Activated CD4-positive, alpha-beta memory T cell treated with anti-CD3 and anti-CD28 coated beads for 36 hours (primary cell): ENCODE measurements at places on chromosomes 6 and 20. TPM values are rescaled to one million over a fixed set of nuclear protein-coding genes. Genes with fewer than 3 reads are reported as not detected.

- peaks cover 7% of the 10 kb centered on the region for H3K4me1 ChIP-seq
- H3K27me3 ChIP-seq, result no peaks in the 10 kb centered on the region
- no peak for DNase-seq
- no peak overlapping the region for H3K4me3 ChIP-seq
- H3K36me3 ChIP-seq, result peaks cover 2% of the 10 kb centered on the region
- no peak overlapping the region for H3K27ac ChIP-seq
Measured at GRCh38 chr20:18702736-18703135, 110.8 kb upstream of the SCP2D1 start.

DNA sequence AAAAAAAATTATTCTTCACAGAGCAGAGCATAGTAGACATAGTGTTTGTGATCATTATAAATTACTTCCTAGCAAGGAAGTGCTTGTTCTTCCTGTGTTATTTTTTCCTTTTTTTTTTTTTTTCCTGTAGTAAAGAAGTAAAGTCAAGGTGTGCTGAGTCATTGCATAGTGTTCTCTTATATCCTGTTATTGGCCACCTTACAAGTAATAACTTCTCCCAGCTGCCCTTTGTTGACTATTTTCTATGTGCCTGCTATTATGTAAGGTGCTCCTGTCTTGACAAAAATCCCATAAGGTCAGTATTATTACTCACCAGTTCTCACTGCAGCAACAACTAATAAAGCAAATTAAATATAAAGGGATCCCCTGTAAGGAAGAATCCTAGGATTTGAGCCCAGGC, 195.3 kb downstream of the GJA1 start:
- no peak for DNase-seq
- no peak overlapping the region for H3K27ac ChIP-seq
- H3K4me1 ChIP-seq, result no peaks in the 10 kb centered on the region
- H3K27me3 ChIP-seq, result no peaks in the 10 kb centered on the region
- H3K36me3 ChIP-seq, result no peaks in the 10 kb centered on the region
- H3K4me3 ChIP-seq, result no peak overlapping the region

- H3K4me1 ChIP-seq, result peaks cover 18% of the 10 kb centered on the region
- no peak overlapping the region for H3K27ac ChIP-seq
- H3K4me3 ChIP-seq, result no peak overlapping the region
Measured at GRCh38 chr20:53940907-53941545, 129.4 kb downstream of the BCAS1 start.

DNA sequence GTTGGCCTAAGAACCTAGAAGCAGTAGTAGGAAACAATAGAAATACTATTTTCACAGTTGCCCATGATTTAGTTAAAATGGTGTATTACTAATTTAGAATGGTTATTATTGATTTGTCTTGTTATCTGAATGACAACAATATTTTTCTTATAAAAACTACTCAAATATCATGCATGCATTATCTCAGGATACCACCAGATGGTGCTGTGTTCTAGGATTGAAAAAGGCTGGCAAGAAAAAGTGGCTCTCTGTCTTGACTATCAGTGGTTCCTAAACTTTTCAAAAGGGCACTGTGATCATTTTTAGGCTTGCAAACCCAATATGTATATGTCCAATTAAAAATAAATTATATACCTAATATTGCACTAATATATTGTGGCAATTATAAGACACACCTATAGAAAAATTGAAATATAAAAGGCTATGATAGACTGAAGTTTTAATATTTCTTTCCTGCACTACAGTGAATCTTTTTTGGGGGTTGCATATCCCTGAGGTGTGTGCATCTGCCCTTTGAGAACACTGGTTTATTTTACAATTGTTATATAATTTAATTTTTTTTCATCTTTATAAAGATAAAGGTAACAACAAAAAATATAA, 131.7 kb upstream of the MLIP start:
- H3K27ac ChIP-seq, result no peak overlapping the region
- peaks cover 3% of the 10 kb centered on the region for H3K27me3 ChIP-seq
- no peak overlapping the region for H3K4me3 ChIP-seq
- H3K36me3 ChIP-seq, result no peaks in the 10 kb centered on the region
- no peak for DNase-seq

DNA sequence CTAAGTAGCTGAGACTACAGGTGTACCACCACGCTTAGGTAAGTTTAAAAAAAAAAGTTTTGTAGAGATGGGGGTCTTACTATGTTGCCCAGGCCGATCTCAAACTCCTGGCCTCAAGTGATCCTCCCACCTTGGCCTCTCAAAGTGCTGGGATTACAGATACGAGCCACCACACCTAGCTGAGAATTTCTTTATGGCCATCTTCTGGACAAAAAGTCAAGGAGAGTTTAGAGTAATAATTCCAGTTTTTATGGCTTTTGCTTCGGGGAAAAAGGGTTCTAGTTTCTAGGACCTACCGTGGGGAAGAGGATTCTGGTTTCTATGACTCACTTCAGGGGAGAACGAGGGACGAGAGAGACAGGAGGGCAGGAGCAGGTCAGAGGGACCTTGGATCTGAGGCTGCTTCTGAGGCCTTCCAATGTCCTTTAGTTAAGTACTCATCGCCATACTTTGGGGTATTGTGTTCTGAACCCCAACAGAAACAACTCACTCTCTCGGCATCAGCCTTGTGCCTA, 69.3 kb upstream of the IER3 start:
- no peak for DNase-seq
- no peak overlapping the region for H3K4me3 ChIP-seq
- H3K36me3 ChIP-seq, result peaks cover 21% of the 10 kb centered on the region
- H3K27ac ChIP-seq, result peak overlapping the region; percentile 91

POM121L2 gene
- not detected for total RNA-seq

DEFB124 gene
- total RNA-seq, result not detected

DNA sequence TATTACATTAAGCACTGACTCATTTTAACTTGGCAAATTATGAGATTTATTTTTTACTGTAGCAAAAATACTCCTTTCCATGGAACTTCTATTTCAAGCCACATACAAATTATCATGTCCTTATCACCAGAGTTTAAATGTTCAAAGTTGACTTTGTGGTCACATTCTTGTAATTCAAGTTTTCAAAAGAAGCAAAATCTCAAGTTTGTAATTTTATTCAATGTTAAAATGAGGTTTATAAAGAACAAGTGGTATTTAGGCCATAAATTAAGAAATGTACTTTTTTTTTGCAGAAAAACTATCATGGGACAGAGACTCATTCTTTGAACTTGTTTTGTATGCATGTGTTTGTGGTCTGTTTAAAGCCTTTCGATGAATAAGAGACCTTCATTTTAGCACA, 811.5 kb downstream of the TENT5A start:
- H3K4me3 ChIP-seq, result no peak overlapping the region
- H3K27ac ChIP-seq, result no peak overlapping the region
- no peak for DNase-seq
- no peaks in the 10 kb centered on the region for H3K36me3 ChIP-seq

TREML2 gene
- total RNA-seq, result 7.4 TPM

MPIG6B gene
- not detected for total RNA-seq

DNA sequence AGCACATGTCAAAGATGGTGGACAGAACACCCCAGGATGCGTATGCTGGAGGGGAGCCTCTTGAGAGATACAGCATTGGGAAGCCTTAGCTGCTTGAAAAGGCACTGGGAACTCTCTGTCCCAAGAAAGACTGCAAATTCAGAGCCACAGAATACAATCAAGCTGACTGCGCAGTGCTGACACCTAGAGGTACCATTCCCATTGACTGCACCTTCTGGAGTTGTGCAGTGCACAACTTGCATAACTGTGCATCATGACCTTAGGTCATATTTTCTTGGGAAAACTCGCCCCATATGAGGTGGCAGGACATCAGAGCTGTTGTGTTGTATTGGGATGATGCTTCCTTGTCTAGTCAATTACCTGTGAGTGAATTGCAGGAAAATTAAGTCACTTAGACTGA, 646.5 kb upstream of the NOX3 start:
- H3K4me1 ChIP-seq, result peaks cover 4% of the 10 kb centered on the region
- H3K4me3 ChIP-seq, result no peak overlapping the region
- H3K36me3 ChIP-seq, result no peaks in the 10 kb centered on the region
- no peak overlapping the region for H3K27ac ChIP-seq
- no peak for DNase-seq
- no peaks in the 10 kb centered on the region for H3K27me3 ChIP-seq

RBPJL gene
- total RNA-seq, result not detected

- H3K27me3 ChIP-seq, result no peaks in the 10 kb centered on the region
- no peak overlapping the region for H3K4me3 ChIP-seq
- H3K4me1 ChIP-seq, result no peaks in the 10 kb centered on the region
Measured at GRCh38 chr20:61307686-61308476, 55.8 kb downstream of the CDH4 start.

RBM24 gene
- not detected for total RNA-seq

DNA sequence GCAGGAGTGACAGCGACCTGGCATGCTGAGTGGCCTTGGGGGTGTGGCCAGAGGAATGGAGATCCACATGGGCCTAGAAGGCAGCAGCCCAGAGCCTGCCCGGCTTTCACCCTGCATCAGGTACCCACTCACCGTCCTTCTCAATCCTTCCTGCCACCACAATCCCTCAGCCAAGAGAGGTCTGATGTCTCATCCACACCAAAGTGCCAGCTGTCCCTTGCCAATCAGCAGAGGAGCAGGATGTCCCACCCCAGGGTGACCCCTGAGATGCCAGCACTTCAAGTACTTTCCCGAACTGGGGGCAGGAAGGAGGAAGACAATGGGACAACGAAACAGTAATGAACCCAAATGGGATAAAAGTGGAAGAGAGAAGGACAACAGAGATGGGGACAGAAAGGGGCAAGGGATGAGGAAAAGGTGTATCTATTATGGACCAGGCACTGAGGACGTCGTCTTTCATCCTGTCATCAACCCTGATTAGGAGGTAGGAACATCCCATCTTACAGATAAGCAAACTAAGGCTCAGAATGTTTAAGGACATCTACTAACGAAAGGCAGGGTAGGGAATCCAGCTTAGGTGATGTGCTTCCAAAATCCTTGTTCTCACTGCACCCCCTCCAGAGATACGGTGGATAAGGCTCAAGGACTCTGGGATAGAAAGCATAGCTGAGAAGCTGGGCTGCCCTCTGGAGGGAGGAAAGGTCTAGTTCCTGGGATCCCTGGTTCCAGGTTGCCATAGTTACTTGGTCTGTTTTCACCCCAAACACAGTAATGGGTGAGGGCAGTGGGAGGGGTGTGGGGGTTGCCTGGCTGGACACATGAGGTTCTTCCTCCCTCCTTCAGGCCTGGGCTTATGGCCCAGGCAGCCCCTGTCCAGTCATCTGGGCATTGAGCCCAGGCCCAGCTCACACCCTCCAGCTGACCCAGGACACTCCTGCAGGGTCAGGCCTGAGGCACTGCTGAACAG, 4.5 kb upstream of the TNXB start:
- peaks cover 12% of the 10 kb centered on the region for H3K4me1 ChIP-seq
- H3K27ac ChIP-seq, result no peak overlapping the region
- no peak for DNase-seq
- H3K4me3 ChIP-seq, result no peak overlapping the region

DNA sequence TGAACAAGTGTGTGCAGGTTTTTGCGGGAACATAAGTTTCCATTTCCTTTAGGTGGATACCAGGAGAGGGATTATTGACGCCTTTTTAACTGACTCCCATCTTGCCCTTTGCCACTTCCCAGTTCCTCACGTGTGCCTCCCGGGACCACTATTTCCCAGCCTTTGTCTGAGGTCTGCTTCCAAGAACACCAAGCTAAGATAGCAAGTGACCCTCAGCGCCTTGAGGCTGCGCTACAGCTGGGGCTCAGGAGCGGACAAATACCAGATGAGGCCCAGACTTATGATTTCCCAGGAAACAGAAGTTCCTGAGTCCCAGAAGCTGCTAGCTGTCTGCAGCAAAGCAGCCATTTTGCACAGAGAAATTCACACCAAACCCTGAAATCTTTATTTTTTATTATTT, 216.7 kb downstream of the SYNDIG1 start:
- no peak for DNase-seq
- no peak overlapping the region for H3K4me3 ChIP-seq

C6orf141 gene
- total RNA-seq, result 0.86 TPM

JPH2 gene
- total RNA-seq, result not detected

DNA sequence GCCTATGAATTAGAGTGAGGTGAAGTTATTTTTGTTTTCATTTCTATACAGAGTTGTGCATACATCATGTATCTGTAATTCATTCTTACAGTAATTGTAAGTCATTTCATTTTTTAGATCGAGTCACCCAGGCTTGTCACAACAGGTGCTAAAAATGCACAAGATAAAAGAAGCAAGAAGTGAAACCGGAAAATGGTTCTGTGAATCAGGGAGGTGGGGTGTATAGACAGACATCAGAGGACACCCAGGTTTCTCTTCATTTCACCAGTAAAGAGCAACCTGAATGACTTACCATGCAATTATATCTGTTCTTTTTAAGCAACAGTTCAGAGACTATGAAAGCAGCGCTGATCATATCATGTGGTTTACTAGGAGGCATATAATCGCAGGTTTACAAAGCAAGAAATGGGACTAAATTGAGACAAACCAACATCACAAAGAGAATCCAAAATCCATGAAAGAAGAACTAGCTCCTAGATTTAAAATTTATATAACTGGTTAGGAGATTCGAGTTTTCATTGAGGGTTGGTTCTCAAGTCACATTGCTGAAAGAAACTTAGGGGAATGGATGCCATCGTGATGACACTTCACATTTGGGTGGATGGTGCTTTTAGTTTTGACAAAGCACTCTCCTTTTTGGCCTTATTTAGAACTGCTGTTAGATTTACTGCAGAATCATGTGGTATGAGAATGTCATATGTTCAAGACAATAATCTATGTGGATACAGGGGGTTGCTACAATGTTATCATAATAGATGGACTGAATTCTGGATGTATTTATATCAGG, 27.9 kb upstream of the TBC1D7 start:
- peak overlapping the region; percentile 56 for H3K4me3 ChIP-seq
- peaks cover 45% of the 10 kb centered on the region for H3K4me1 ChIP-seq
- H3K27me3 ChIP-seq, result no peaks in the 10 kb centered on the region
- DNase-seq, result peak; percentile 35

DNA sequence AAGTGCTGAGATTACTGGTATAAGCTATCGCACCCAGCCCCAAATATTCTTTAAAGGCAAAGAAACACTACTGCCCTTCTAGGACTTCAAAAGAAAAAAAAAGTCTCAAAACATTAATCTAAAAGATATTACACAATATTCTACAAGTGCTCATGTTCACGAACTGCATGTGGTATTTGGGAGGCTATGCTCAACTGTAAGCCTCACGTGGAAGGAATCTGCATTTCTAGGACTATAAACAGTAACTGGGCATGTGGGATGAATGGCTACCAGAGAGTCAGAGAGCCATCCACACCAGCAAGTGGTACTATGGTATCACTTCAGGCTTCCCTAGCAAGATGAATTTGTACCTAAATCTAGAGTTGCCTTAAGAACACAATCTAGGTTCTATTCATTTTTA, 50.0 kb downstream of the FKBP5 start:
- H3K27me3 ChIP-seq, result no peaks in the 10 kb centered on the region
- peaks cover 49% of the 10 kb centered on the region for H3K4me1 ChIP-seq
- no peak overlapping the region for H3K4me3 ChIP-seq
- DNase-seq, result no peak

C20orf141 gene
- not detected for total RNA-seq

GRCh38 chr6:1525364-1526038, 84.2 kb upstream of the FOXC1 start:
- peaks cover 47% of the 10 kb centered on the region for H3K4me1 ChIP-seq
- peaks cover 7% of the 10 kb centered on the region for H3K27me3 ChIP-seq
- H3K4me3 ChIP-seq, result no peak overlapping the region
- no peak for DNase-seq
